ENCODE measurements at places on chromosomes 2 and 18.

GRCh38 chr2:204967199-204967960 lies 422.1 kb downstream of the PARD3B start:
- peak; percentile 51 for DNase-seq

GRCh38 chr2:126891681-126892500 lies 6.8 kb upstream of the TEX51 start:
- DNase-seq, result peak; percentile 23

DNA sequence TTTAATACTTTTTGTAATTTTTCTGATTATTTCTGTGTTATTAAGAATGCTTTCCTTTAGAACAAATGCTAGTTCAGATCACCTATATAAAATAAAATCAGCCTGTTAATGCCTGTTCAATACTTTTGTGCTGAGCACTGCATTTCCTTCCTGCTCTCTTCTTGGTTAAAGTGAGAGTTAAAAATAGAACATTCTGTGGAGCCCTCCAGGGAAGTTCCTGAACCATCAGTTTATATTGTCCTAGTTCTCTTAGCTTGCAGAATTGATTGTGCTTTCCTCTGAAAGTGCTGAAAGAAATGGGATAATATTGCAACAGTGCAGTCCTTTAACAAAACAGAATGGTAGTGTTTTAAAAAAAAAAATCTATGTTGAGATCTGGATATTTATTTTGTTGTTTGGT lies 74.6 kb upstream of the UBXN4 start:
- no peak for DNase-seq

DNA sequence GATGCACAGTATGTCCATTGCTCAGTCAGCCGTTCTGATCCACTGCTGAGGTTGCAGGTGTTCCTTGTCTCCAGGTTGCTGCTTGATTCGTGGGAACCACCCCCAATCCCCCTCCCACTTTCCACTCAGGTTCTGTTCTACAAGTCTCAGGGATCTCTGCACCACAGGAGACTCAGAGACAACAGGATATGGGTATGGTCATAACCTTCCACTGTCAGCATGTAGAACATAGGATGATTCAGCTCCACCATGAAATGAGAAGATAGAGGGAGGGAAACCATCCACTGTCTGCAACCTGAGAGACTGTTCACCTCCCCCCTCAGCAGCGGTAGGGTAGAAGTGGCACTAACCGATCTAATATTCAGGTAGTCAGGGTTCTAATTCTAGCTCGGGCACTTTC lies 19.0 kb upstream of the KLF7 start:
- DNase-seq, result no peak

- DNase-seq, result no peak
Observed at GRCh38 chr18:27922780-27923179, 254.2 kb downstream of the CDH2 start.

GRCh38 chr18:45910405-45911023 lies 56.6 kb downstream of the EPG5 start:
- DNase-seq, result peak; percentile 76

DNA sequence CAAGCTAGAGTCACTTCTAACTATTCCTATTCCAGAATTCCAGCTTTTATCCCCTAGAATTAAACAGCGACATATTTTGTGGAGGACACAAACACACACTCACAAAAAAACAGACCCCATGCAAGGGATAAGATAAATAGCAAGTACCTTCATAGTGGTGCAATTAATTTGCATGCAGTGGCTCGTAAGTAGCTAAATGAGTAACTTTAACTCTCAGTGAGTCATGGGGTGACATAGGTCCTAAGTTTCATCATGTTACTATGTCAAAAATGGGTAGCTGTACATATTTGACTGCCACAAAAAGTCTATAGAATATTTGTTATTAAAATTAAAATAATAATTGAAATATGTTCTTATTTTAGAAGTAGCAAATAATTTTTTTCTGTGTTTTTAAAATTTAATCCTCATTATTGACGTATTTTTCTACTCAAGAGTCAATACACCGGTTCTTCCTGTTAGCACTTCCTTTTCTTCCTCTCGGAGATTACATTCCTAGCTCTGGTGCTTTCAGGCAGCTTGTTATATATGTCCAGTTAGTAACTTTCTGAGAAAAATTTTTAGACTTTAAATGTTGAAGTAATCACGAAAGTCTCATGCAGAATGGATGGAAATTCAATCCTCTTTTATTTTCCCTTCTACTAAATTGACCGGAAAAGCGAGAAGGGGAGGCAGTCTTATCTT lies 247.0 kb downstream of the KCNH7 start:
- no peak for DNase-seq

DNA sequence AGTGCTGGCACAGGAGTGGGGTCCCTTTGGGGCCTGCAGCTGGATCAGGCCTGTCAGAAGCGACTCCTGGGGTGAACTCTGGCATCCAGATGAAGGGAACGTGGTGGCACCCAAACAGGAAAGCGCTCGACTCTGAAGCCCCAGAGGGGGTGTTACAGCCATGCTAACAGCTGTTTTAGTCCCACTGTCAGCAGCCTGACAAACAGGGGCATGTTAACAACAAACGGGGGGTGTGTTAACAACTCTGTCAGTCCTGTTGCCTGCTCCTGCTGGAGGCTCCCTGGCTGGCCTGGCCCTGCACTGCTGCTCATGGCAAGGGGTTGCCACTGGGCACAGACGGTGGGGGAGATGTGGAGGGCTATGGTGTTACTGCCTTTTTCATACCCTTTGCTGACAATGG lies 2.6 kb upstream of the RNU2-63P start:
- no peak for DNase-seq

GRCh38 chr2:207110715-207111114 lies 55.0 kb downstream of the KLF7 start:
- DNase-seq, result no peak

- DNase-seq, result no peak
Observed at GRCh38 chr2:234712421-234712935, 215.6 kb upstream of the ARL4C start.

GRCh38 chr18:34742891-34743341 lies 32.8 kb downstream of the DTNA start:
- DNase-seq, result no peak

- no peak for DNase-seq
Observed at GRCh38 chr2:80149991-80150390, 154.6 kb downstream of the LRRTM1 start.

GRCh38 chr2:13791019-13791547 lies 841.4 kb upstream of the LRATD1 start:
- DNase-seq, result no peak

- DNase-seq, result no peak
Observed at GRCh38 chr2:225100269-225100668, 58.0 kb upstream of the DOCK10 start.

GRCh38 chr18:59512025-59512755 lies 153.1 kb upstream of the LMAN1 start:
- no peak for DNase-seq

DNA sequence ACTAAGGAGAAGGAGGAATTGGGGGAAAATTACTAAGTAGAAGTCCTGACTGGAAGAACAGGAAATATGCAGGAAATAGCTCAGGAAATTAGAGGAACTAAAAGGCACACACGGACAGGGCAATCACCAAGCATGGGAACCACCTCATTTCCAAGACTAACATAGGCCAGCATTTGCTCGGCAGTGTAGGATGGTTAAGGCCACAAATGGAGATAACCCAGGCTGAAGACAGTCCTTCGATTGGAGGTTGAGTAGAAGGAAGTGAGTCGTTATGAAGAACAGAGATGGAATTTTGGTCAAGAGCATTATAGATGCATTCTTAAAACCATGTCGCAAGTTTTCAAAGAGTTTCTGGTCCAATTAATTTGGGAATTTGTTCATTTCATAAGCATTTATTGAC lies 401.4 kb downstream of the ALK start:
- no peak for DNase-seq

DNA sequence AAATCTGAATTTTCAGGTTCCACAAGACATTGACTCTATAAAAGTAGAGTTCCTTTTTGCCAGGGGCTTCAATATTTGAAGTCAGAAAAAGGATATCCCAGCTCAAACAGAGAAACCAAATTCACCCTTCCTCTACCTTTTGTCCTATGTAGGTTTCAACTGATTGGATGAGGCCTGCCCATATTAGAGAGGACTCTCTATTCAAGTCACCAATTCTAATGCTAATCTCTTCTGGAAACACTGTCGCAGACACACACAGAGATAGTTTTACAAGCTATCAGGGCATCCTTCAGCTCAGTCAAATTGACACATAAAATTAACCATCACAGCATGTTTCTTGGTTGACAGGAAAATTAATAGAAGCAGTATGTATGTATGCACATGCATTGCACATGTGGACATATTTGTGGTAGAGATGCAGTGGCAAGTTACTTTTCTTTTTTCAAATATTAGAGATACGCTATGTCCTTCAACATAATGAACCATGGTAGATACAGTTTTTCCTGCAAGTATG lies 207.1 kb downstream of the RAD51AP2 start:
- no peak for DNase-seq

GRCh38 chr2:85222792-85223191 lies 89.6 kb downstream of the TCF7L1 start:
- DNase-seq, result no peak

DNA sequence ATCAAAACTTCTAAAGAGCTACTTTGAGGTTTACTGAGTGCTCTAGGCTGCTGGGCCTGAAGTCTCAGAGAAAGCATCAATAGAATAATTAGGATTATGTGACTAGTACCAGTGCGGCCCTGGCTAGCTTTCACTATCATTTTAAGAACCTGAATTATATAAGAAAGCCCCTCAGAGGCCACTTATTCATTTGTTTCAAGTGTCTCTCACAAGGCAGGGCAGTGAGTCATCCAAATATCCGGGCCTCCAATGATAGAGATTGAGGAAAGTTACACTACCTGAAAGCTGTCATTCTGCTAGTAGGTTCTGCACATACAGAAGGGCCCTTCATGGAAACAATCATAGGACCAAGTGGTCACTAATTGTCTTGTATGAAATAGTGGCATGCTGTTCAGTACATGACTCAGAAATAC lies 193.1 kb downstream of the L3MBTL4 start:
- DNase-seq, result no peak

GRCh38 chr2:148814860-148815419 lies 60.1 kb upstream of the KIF5C start:
- no peak for DNase-seq

GRCh38 chr18:50006470-50007046 lies 188.4 kb downstream of the MYO5B start:
- DNase-seq, result no peak

DNA sequence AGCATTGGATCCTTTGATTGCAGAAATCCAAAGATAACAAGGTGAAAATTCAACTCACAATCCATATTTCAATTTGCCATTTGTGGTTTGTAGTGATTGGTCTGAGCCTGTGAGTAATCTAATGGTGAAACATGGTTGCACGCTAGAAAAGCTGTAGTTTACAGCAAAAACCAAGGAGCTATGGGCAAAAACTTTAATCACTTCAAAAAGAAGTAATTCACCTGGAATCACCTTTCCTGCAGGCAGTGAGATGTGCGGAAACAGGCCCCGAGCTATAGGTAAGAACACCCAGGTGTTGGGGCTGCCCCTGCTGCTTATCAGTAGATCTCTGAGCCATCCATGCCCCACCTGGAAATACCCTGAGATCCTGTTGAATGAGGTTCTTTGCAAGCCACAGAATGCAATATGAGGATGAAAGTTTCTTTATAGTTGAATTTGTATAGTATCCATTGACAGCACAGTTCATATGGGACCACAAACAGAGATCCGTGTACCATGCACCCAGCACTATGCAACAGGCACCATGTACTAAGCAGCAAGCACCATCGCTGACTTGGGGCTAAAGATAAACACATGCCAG lies 208.2 kb downstream of the SPP2 start:
- no peak for DNase-seq

DNA sequence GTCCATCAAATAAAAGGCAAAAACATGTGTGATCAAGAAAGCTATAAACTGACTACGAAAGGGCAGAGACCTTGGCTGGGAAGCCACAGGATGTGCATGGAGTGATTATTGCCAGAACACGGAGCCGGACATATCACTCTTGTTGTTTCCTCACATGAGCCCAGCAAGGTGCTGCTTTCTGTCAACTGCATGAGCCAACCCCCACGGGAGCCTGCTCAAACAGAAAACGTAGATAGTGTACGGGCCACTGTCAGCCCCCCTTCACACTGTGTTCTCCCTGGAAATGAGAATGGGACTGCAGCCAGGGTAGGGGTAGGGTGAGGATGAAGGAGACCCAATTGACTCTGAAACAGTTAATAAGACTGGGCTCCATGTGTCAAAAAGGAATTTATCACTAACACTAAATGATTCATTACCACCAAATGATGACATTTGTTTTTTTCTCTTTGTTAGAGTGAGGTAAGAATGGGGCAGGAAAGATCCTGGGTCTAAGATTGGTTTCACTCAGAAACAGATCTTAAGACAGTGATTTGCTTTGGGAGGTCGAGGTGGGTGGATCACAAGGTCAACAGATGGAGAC lies 235.8 kb downstream of the MREG start:
- no peak for DNase-seq

GRCh38 chr18:65091744-65092329 lies 659.0 kb upstream of the CDH7 start:
- DNase-seq, result no peak

GRCh38 chr18:35246831-35247230 lies 6.0 kb downstream of the ZNF397 start:
- no peak for DNase-seq

- peak; percentile 98 for DNase-seq
Observed at GRCh38 chr2:231713730-231714638, 5.7 kb downstream of the PTMA start.

DNA sequence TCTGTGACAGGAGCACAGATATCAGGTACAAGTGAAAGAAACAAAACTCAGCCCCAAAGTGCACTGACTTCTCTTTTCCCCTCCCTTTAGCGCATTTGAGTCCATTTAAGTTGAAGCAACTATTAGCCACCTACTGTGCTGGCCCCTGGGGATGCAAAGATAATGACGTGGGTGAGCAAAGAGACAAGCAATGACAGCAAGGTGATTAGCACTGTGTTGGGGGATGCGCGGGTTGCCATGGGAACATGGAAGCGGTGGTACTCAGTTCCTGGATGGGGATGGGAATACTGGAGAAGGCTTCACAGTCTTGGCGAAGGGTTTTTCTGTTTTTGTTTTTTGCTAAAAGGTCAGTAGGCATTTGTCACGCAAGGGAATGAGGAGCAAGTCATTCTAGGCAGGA lies 205.8 kb downstream of the LDLRAD4 start:
- DNase-seq, result no peak

Measured in activated CD8-positive, alpha-beta memory T cell treated with anti-CD3 and anti-CD28 coated beads, Interleukin-2, amount 50 U/mL, for 48 hours (primary cell).